CD4-positive, CD25-positive, alpha-beta regulatory T cell (primary cell): ENCODE measurements at places on chromosomes 7 and 10. TPM values are rescaled to one million over a fixed set of nuclear protein-coding genes. Genes with fewer than 3 reads are reported as not detected.

ARHGEF35 gene
- 3.5 TPM for total RNA-seq

ELFN1 gene
- total RNA-seq: not detected

MYL10 gene
- total RNA-seq: not detected

PLEKHS1 gene
- total RNA-seq: 0.12 TPM

GIMAP1 gene
- 17.1 TPM for total RNA-seq

DNA sequence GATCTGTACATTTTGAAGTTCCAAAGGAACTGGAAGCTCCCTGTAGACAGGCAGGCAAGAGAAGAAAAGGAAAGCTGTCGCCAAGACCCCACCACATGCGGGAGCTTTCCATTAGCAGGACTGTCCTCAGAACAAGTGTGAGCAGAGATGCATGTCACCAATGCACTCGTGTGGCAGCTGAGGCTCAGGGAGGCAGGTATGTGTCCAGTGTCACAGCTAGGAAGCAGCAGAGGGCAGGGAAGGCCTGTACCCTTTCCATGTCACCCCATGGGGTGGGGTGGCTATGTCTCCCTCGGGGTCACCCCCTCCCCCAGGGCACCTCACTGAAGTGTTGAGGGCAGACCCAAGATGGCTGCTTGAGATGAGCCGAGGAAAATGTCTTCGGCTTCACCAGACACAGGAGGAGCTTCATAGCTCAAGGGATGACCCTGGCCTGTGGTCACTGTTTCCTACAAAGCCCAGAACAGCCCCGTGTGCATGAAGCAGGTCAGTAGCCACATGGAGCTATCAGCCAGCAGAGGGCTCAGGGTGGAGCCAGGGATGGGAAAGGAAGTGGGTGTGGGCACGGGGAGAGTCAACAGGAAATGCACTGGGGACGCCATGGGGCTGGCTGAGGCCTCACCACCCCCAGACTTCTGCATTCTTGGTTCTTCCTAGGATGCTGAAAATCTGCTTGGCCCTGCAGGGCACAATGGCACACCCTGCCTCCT, 96.6 kb downstream of the FAM53B start:
- H3K27me3 ChIP-seq: no peaks in the 10 kb centered on the region
- peaks cover 92% of the 10 kb centered on the region for H3K4me1 ChIP-seq
- peaks cover 1% of the 10 kb centered on the region for H3K36me3 ChIP-seq
- H3K27ac ChIP-seq: peak overlapping the region; percentile 81

GRCh38 chr10:110833234-110833940, 38.3 kb upstream of the PDCD4 start:
- no peak overlapping the region for H3K27ac ChIP-seq
- H3K4me3 ChIP-seq: no peak overlapping the region
- H3K27me3 ChIP-seq: no peaks in the 10 kb centered on the region

DNA sequence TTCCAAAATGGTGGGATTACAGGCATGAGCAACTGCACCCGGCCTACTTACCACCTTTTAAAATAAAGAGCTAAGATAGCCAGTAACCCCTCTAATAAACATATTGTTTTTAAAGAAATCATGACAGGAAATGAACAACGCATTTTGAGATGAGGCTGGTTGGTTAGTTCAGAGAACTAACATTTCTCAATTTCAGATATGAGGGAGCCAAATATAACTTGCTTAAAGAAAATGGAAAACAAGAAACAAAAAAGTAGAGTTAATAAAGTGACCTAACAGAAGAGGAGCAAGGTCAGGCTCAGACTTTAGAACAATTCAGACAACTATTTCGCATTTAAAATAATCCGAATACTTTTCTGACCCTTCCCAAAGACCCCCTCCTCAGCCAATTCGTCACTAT, 254.9 kb upstream of the PHF14 start:
- no peaks in the 10 kb centered on the region for H3K27me3 ChIP-seq
- no peaks in the 10 kb centered on the region for H3K36me3 ChIP-seq
- DNase-seq: no peak
- H3K4me1 ChIP-seq: no peaks in the 10 kb centered on the region
- no peak overlapping the region for H3K27ac ChIP-seq

DNA sequence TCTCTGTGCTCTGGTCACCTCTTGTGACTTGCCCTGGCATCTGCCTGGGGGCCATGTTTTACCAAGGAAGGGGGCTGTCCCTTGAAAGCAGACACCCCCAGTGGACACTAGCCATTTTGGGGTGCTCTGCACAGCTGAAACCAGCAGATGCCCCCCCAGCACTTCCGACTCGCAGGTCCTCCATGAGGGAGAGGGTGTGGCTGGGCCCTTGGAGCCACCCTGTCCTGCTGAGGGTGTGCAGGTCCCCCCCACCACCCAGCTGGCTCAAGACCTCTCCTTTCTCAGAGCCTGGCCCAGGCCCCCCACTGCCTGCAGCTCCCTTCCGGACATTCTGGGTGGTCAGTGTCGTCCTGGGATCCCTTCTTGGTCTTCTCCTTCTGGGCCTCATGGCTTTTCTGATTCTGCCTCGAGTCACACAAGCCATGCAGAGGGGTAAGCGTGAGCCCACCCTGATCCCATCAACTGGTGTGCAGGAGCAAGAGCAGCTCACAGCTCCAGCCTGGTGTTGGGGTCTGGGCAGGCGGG, 12.3 kb downstream of the SCART1 start:
- no peaks in the 10 kb centered on the region for H3K4me1 ChIP-seq
- H3K27ac ChIP-seq: no peak overlapping the region
- H3K36me3 ChIP-seq: no peaks in the 10 kb centered on the region
- no peaks in the 10 kb centered on the region for H3K27me3 ChIP-seq

GRCh38 chr10:124928545-124928944, 13.4 kb upstream of the ZRANB1 start:
- peaks cover 6% of the 10 kb centered on the region for H3K36me3 ChIP-seq
- H3K4me3 ChIP-seq: no peak overlapping the region
- H3K4me1 ChIP-seq: no peaks in the 10 kb centered on the region
- H3K27me3 ChIP-seq: no peaks in the 10 kb centered on the region

DNA sequence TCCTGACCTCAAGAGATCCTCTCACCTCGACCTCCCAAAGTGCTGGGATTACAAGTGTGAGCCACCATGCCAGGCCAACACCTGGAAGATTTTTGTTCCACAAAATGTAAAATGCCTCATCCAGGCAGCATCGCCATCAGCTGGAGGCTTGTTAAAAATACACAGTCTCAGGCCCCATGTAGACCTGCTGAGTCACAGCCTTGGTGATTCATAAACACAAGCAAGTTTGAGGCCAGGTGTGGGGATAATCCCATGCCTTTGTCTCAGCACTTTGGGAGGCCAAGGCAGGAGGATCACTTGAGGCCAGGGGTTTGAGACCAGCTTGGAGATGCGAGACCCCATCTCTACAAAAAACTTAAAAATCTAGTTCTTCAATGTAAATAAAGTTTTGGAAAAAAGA, 49.1 kb upstream of the FOXK1 start:
- peak; percentile 17 for DNase-seq
- H3K36me3 ChIP-seq: no peaks in the 10 kb centered on the region
- H3K4me3 ChIP-seq: no peak overlapping the region
- no peak overlapping the region for H3K27ac ChIP-seq
- H3K27me3 ChIP-seq: no peaks in the 10 kb centered on the region

DNA sequence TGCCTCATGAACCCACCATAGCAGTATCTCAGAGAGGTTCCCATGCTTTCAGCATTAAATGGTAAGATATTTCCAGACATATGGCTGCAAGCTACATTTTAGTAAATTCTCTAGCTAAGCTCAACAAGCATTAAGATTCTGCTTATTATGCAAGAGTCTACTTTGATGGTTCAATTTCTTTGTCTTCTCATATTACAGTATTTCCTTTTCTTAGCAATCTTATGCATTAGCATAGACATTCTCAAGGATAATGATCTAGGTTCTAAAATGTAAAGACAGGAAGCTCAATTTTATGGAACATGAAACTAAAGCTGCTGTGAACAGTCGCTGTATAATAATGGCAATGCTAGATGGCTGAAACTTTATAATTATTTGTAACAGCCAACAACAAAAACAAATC, 39.2 kb downstream of the MEOX2 start:
- no peak overlapping the region for H3K27ac ChIP-seq
- H3K4me1 ChIP-seq: no peaks in the 10 kb centered on the region
- no peak for DNase-seq
- no peaks in the 10 kb centered on the region for H3K27me3 ChIP-seq

DNA sequence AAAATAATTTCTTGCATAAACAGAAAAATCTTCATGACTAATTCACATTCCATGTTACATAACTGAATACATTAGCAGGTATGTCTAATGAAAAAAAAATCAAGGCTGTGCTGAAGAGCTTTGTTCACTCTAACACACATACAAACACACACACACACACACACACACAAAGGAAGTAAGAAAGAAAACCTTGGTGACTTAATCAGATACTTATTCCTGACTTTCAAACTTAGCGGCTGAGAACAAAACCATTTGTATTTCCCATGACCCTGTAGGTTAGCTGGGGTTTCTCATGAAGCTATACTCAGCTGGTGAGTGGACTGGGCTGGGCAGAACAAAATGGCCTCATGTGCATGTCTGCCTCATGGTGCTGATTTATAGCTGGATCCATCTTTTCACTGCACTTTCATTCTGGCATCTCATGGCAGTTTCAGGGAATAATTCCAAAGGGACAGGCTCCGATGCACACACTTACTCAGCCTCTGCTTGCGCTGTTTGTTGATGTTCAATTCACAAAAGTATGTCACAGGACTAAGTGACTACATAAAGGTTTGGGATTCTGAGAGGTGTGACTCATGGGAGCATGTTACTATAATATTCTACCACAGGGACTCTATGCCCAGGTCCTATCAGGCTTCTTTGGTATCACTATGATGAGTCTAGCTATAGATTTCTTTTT, 161.2 kb downstream of the PCLO start:
- no peak overlapping the region for H3K27ac ChIP-seq
- no peaks in the 10 kb centered on the region for H3K27me3 ChIP-seq
- H3K36me3 ChIP-seq: no peaks in the 10 kb centered on the region
- no peak overlapping the region for H3K4me3 ChIP-seq

- no peak overlapping the region for H3K27ac ChIP-seq
- no peak overlapping the region for H3K4me3 ChIP-seq
- no peaks in the 10 kb centered on the region for H3K27me3 ChIP-seq
- no peak for DNase-seq
- no peaks in the 10 kb centered on the region for H3K36me3 ChIP-seq
Measured at GRCh38 chr7:138935465-138936011, 45.7 kb downstream of the KIAA1549 start.

DNA sequence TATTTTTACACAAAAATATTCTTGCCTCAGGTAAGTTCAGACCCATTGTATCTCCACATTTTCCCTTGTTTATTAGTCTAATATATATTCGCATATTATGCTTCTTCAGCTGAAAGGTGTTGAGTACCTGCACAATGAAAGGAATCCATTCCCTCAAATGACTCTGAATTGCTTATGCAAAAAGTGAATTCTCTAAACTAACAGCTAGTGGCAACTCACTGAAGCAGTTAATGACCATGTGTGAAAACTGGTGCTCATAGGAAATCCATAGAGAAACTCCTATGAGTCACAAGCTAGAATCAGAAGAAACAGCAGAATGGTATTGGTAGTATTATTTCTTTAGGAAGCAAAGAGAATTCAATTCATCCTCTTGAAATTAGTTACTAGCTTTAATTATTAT, 33.5 kb upstream of the RNF148 start:
- H3K27ac ChIP-seq: no peak overlapping the region
- no peaks in the 10 kb centered on the region for H3K27me3 ChIP-seq
- H3K4me3 ChIP-seq: no peak overlapping the region
- no peaks in the 10 kb centered on the region for H3K4me1 ChIP-seq
- no peaks in the 10 kb centered on the region for H3K36me3 ChIP-seq
